ENCODE measurements at places on chromosomes 4 and X.
A peak's percentile ranks its signal among the peaks of the same experiment; 100 is the strongest.

GRCh38 chr4:735583-735982, 30.0 kb downstream of the PCGF3 start:
- H3K36me3 ChIP-seq, result no peaks in the 10 kb centered on the region
- H3K27me3 ChIP-seq, result no peaks in the 10 kb centered on the region
- no peaks in the 10 kb centered on the region for H3K4me1 ChIP-seq
- no peak for DNase-seq

DNA sequence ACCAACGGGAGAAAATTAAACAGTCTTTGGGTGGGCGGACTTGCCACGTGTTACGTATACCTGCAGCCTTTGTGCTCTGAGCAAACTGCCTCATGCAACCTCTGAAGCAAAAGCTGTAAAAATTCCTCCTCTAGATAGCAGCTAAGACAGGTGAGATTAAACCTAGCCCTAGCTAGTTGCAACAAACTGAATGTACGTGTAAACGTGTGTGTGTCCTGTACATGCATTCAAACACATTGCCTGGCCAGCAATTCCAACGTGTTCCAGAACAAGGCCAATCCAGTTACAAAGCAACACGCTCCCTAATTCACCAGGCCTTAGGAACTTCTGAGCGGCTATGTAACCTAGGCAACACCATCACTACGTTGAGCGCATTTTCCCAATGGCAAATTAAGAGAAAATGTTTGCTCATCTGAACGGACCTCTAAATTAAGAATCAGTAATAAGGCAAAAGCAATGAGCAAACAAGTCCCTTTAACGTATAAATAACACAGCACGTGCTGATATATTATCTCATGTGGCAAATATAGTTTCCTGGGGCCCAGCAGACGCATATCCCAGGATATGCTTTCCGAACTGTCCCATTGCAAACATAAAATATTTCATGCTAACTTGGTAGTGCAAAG, 792 bp downstream of the PPID start:
- no peaks in the 10 kb centered on the region for H3K36me3 ChIP-seq
- H3K27ac ChIP-seq, result peak overlapping the region; percentile 89
- no peaks in the 10 kb centered on the region for H3K27me3 ChIP-seq
- H3K4me1 ChIP-seq, result no peaks in the 10 kb centered on the region
- H3K4me3 ChIP-seq, result peak overlapping the region; percentile 86

- DNase-seq, result no peak
- no peak overlapping the region for H3K4me3 ChIP-seq
- no peaks in the 10 kb centered on the region for H3K27me3 ChIP-seq
- H3K4me1 ChIP-seq, result no peaks in the 10 kb centered on the region
These were observed 43.8 kb downstream of the NHSL2 start for GRCh38 chrX:71954458-71954857.

- DNase-seq, result no peak
- no peaks in the 10 kb centered on the region for H3K4me1 ChIP-seq
- H3K4me3 ChIP-seq, result no peak overlapping the region
- no peaks in the 10 kb centered on the region for H3K36me3 ChIP-seq
These were observed 113.5 kb upstream of the FAM9A start for GRCh38 chrX:8914681-8915080.

GRCh38 chr4:94995684-94996394, 238.1 kb downstream of the BMPR1B start:
- H3K27me3 ChIP-seq, result no peaks in the 10 kb centered on the region
- H3K4me1 ChIP-seq, result no peaks in the 10 kb centered on the region
- no peak for DNase-seq
- no peaks in the 10 kb centered on the region for H3K36me3 ChIP-seq
- H3K27ac ChIP-seq, result no peak overlapping the region

GRCh38 chr4:112523764-112524505, 8.0 kb upstream of the NEUROG2 start:
- H3K4me1 ChIP-seq, result no peaks in the 10 kb centered on the region
- H3K27me3 ChIP-seq, result peaks cover 61% of the 10 kb centered on the region
- no peaks in the 10 kb centered on the region for H3K36me3 ChIP-seq
- no peak overlapping the region for H3K27ac ChIP-seq
- no peak for DNase-seq
- peak overlapping the region; percentile 21 for H3K4me3 ChIP-seq

- no peak for DNase-seq
- H3K4me3 ChIP-seq, result no peak overlapping the region
- H3K27me3 ChIP-seq, result no peaks in the 10 kb centered on the region
- no peaks in the 10 kb centered on the region for H3K36me3 ChIP-seq
These were observed 188.4 kb downstream of the PALLD start for GRCh38 chr4:168685136-168685809.

DNA sequence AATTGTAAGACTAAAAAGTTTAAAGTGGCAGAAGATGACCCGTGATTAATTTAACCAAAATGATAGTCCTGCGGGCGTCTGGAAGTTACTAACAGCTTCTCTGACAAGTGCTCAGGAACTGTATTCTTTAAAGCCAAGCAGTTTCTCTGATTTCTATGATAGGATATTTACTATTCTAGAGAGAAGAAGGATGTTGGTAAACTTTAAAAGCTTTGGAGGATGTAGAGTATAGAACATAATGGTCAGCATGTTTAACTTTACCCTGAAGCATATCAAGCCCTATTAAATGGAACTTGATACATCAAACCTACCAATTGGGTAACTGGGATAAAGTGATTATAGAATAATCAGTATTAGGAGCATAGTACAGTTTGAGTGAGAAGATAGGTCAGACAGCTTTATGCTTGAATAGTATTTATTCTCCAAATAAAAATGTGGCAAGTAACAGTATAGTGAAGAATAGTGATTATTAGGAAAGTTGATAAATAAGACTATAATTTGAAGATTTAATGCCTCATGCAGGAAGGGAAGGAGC, 1.8 kb downstream of the STIM2 start:
- no peaks in the 10 kb centered on the region for H3K36me3 ChIP-seq
- DNase-seq, result no peak
- peaks cover 17% of the 10 kb centered on the region for H3K4me1 ChIP-seq
- H3K4me3 ChIP-seq, result peak overlapping the region; percentile 78
- H3K27ac ChIP-seq, result no peak overlapping the region

- no peaks in the 10 kb centered on the region for H3K27me3 ChIP-seq
- no peak for DNase-seq
- no peak overlapping the region for H3K4me3 ChIP-seq
- no peaks in the 10 kb centered on the region for H3K36me3 ChIP-seq
These were observed 152.3 kb upstream of the PRDX4 start for GRCh38 chrX:23515028-23515427.

DNA sequence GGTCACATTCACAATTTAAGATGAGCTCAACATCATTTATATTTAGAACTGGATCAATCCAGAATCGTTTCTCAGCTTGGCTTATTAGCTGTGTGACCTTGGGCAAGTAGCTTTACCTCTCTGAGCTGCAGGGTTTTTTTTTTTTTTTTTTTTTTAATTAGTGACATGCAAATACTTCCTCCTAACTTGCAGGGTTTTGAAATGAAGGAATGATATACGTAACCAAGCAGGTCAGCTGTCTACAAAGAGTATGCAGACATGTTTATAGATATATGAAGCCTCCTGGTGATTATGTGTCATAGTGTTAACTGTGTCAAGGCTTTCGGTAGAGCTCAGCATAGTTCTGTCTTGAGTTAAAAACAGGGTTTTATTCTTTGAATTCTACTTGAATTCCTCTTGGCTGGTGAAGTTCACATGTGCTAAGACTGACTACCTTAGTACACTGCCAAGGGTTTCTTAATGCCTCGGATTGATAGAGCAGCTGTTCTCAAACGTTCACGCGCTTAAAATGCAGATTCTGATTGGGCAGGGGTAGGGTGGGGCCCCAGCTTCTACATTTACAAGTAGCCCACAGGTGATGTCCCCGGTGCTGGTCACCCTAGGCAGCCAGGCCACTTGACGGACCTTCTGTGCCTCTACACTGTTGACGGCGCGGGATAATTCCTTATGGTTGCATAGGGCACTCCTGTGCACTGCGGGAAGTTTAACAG, 654 bp upstream of the STS start:
- DNase-seq, result no peak
- H3K4me1 ChIP-seq, result no peaks in the 10 kb centered on the region
- no peaks in the 10 kb centered on the region for H3K27me3 ChIP-seq
- no peaks in the 10 kb centered on the region for H3K36me3 ChIP-seq

GRCh38 chrX:148134578-148134977, 153.4 kb downstream of the FMR1NB start:
- H3K4me1 ChIP-seq, result no peaks in the 10 kb centered on the region
- no peak overlapping the region for H3K4me3 ChIP-seq
- no peaks in the 10 kb centered on the region for H3K36me3 ChIP-seq
- no peak for DNase-seq

GRCh38 chr4:114025176-114025777, 45.8 kb upstream of the ARSJ start:
- no peaks in the 10 kb centered on the region for H3K27me3 ChIP-seq
- H3K36me3 ChIP-seq, result no peaks in the 10 kb centered on the region
- H3K4me1 ChIP-seq, result no peaks in the 10 kb centered on the region
- no peak overlapping the region for H3K27ac ChIP-seq
- H3K4me3 ChIP-seq, result no peak overlapping the region

- no peaks in the 10 kb centered on the region for H3K4me1 ChIP-seq
- H3K4me3 ChIP-seq, result no peak overlapping the region
- DNase-seq, result no peak
- H3K36me3 ChIP-seq, result no peaks in the 10 kb centered on the region
These were observed 167.1 kb upstream of the AADAT start for GRCh38 chr4:170256807-170257206.

GRCh38 chr4:150127757-150128156, 49.5 kb downstream of the DCLK2 start:
- H3K4me1 ChIP-seq, result no peaks in the 10 kb centered on the region
- no peak overlapping the region for H3K27ac ChIP-seq
- no peaks in the 10 kb centered on the region for H3K36me3 ChIP-seq
- no peak for DNase-seq
- no peaks in the 10 kb centered on the region for H3K27me3 ChIP-seq
- H3K4me3 ChIP-seq, result no peak overlapping the region

DNA sequence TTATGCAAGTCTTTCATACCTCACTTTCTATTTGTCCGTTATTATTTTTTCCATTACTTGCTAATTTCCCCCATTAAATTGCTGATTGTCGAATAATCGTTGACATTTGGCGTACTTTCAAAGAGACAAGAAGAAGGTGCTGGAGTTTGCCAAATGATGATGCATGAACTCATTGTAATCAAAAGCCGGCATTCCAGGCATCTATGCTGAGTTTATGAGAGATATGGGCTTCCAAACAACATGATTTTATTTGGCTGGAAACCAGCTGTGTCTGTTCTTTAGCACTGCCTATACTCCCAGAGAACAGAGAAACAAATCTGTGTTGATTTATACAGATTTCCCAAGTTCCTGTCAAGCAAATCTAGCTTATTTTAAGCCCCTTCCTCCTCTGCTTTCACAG, 80.8 kb upstream of the RPS6KA3 start:
- no peak overlapping the region for H3K4me3 ChIP-seq
- no peaks in the 10 kb centered on the region for H3K4me1 ChIP-seq
- H3K27me3 ChIP-seq, result no peaks in the 10 kb centered on the region
- no peak for DNase-seq
- H3K36me3 ChIP-seq, result no peaks in the 10 kb centered on the region
- no peak overlapping the region for H3K27ac ChIP-seq

DNA sequence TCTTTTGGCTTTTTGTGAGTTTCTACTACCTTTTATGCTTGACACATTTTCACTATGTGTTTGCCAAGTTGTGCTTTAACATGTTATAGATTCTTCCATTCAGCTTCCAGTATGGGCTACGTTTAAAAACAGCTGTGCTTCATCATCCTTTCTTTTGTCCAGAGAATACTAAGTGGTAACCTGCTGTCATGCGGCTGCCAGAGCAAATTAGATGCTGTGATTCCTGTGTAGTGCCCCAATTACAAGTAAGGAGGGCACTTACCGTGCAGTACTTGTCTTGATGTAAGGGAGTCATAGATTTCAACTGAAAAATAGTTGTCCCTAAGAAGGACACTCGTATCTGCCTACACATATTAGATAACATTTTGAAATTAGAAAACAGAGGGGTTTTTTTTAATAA, 531.8 kb upstream of the GALNTL6 start:
- no peak overlapping the region for H3K4me3 ChIP-seq
- H3K27me3 ChIP-seq, result no peaks in the 10 kb centered on the region
- no peaks in the 10 kb centered on the region for H3K4me1 ChIP-seq

DNA sequence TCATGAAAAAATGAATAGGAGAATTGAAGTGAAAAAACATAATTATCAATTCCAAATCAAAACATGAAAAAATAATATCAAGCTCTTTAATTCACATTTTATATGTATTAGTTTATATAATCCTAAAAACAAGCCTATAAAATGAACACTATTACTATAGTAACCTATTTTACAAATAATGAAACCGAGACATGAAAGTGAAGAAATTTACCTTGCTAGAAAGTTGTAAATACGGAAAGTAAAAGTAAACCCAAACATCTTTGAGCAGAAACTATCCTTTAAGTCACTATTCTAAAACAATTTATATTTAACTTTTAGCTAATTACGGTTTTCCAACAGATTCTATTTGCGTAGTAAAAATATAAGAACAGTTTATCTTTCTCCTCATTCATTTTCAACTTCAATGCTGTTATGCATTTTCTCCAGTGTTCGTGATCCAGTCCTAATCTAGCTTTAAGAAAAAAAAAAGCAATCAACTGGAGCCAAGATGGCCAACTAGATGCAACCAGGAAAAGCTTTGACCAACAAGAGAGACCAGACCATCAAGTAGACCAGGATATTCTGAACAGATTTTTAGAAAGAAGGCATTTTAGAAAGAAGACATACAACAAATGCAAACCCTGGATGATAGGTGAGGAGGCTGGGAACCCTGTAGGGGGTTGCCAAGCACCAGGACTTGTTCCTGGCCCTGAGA, 67.0 kb downstream of the DDX53 start:
- no peaks in the 10 kb centered on the region for H3K27me3 ChIP-seq
- H3K36me3 ChIP-seq, result no peaks in the 10 kb centered on the region
- no peaks in the 10 kb centered on the region for H3K4me1 ChIP-seq
- no peak overlapping the region for H3K27ac ChIP-seq

DNA sequence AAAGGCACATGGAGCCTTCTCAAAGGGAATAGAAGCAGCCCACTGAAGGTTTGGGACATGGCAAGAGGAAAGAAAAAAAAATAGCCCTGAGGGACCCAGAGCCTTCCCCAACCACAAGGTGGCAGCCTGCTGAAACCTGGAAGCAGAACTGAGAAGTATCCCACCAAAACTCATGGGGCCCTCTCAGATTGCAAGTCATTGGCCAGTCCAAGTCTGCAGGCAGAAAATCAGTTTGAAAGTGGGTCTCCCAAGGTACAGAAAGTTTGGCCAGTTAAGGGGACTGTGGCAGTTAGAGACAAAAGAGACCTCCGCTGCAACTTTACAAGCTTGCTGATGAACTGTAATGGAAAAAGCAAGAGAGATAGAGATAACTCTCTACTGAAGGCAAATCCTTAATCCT, 155.8 kb downstream of the ANTXR2 start:
- no peaks in the 10 kb centered on the region for H3K4me1 ChIP-seq
- DNase-seq, result no peak
- H3K4me3 ChIP-seq, result no peak overlapping the region
- H3K27ac ChIP-seq, result no peak overlapping the region
- no peaks in the 10 kb centered on the region for H3K36me3 ChIP-seq

DNA sequence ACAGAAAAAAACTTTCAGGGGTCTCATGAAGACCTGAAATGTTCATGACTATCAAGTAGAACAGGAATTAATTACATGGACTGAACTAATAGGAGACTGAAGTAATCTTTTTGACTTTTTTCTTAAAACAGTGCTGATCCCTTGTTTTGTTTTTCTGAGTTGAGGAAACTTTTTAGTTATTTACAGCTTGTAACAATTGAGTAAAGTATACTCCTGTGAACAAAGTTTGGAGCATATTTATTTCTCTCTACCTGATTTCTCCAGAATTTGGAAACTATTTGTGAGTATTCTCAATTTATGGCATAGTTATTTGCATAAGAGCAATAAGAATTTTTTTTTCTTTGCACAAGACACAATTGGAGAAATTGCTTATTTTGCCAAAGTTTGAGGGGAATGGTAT, 64.8 kb downstream of the PCDH18 start:
- no peaks in the 10 kb centered on the region for H3K4me1 ChIP-seq
- H3K27me3 ChIP-seq, result no peaks in the 10 kb centered on the region
